ENCODE measurements at places on chromosomes 7 and 10.

- DNase-seq, result no peak
These were observed 55.7 kb upstream of the SRPK2 start for GRCh38 chr7:105444342-105444987.

DNA sequence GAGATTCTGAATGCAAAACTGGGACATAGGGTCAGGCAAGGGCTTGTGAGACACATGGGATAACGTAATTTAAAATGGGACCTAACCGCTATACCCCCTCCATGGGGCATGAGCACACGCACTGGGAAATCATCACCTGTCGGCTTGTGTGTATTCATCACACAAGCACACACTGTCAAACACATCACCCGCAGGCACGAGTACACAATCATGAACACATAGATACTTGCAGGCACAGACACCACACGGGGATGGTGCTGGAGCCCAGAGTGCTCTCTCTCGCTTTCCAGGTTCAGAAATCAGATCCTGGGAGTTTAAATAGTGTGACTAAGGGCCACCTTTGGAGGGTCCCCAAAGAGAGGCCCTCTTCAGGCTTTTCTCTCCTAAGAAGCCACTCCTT is 19.6 kb upstream of the TLX1 start:
- no peak for DNase-seq

DNA sequence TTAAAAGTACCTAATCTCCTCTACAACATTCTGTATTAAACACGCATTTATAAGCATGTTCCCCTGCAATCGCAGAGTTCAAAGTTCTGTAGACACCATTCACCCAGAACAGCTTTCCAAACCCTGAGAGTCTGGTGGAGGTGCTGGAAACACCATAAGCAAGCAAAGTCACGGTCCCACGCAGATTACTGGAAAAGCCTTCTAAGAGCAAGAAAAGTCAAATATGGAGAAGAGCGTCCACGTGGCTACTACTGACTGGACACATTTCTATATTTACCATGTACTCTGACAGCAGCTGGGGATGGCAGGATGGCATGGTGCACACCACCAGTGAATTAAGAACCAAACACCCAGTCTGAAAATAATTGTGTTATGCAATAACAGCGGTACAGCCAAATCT is 97.7 kb downstream of the PARD3 start:
- no peak for DNase-seq

DNA sequence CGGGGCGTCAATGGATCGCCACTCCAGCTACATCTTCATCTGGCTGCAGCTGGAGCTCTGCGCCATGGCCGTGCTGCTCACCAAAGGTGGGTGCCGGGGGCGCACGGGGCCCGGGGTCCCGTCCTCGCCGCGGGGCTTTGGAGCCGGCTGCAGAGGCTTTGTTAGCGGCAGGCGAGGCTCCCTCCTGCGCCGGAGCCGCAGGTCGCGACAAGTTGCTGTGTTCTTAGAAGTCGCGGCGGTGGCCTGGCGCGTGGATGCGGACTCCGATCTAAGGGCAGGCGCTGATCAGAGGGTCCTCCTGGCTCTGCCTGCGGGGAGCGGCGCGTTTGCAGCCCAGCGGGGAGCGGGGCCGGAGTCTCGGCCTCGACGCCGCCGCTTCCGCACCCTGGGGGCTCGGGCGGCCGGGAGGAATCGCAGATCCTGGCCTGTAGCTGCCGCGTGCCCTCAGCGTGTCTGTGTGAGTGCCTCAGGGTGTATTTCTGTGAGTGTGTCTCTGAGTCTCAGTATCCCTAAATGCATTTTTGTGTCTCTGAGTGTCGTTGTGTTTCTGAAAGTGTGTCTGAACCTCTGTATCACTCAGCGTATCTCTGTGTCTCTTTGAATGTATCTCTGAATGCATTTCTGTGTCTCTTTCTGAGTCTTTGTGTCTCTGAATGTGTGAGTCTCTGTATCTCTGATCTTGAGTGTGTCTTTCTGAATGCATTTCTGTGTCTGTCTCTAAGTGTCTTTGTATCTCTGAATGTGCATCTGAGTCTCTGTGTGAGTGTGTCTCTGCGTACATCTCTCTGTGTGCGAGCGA is 766 bp downstream of the BAMBI start:
- DNase-seq, result no peak

DNA sequence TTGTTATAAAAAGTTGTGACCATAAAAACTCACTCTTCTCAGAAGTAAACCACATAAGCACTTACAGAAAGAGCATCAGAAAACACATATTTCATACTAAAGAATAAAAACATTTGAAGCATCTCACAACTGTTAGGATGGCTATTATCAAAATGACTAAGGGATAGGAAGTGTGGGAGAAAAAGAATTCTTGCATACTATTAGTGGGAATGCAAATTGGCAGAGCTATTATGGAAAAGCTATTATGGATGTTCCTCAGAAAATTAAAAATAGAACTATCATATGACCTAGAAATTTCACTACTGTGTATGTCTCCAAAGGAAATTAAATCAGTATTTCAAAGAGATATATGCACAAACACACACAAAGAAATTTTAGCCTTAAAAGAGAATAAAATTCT is 25.2 kb upstream of the POT1 start:
- no peak for DNase-seq

DNA sequence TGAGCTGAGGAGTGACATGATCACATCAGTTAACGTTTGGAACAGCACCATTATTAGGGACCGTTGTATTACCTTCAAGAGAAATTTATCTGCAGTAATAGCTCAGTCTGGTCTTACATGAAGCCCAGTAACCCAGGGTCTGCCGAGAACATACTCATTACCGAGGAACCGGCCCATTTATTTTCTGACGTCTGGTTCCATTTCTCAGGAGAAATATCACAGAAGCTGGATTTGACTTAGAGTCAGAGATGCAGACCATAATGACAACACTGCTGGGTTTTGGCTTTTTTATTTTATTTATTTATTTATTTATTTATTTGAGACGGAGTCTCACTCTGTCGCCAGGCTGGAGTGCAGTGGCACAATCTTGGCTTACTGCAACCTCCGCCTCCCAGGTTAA is 163.1 kb downstream of the CCDC3 start:
- peak; percentile 22 for DNase-seq

DNA sequence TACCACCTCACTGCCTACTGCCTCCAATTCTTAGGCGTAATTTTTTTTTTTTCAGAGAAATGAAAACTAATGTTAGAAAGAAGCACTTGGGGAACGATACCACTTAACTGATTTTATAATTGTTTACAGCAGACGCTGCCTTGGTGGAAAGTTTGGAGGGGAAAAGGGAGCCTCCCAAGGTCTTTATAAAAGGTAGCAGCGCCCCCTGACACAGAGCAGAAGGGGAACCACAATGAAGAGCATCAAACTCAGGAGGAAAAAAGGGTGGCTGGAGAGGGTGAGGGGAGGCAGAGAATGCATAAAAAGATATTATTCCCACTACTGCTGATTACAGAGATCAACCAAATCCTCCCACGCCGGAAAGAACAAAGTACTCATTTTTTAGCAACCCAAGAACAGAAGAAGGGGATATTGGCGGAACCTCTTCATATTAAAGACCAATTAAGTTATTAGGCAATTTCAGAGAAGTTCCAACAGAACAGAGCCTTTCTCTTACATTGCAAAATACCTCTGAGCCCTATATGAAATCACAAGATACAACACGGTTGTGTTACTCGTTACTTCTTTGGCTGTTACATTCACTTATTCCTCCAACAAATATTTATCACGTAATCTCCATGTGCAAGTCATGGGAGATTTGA is 135.8 kb downstream of the TEX36 start:
- no peak for DNase-seq

- DNase-seq, result no peak
These were observed 2.5 kb downstream of the LBX1 start for GRCh38 chr10:101226491-101227428.

- DNase-seq, result no peak
These were observed 135.8 kb upstream of the NPS start for GRCh38 chr10:127413326-127413725.

DNA sequence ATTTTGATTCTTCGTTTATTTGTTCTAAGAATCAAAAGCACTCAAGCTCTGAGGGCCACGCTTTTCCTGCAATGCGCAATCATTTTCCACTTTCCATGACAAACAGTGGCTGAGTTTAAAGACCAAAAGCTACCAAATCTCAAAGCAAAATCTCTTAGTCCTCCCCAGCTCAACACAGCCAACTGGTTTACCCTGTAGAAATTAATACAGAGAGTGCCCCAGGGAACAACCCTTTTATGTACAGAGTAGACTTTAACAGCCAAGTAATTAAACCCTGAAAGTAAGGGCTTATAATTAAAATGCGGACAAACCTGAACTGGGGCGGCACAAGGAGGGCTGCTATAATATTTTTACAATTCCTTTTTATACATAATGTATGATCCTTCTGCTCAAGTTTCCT is 53.2 kb downstream of the FAM53B start:
- no peak for DNase-seq

DNA sequence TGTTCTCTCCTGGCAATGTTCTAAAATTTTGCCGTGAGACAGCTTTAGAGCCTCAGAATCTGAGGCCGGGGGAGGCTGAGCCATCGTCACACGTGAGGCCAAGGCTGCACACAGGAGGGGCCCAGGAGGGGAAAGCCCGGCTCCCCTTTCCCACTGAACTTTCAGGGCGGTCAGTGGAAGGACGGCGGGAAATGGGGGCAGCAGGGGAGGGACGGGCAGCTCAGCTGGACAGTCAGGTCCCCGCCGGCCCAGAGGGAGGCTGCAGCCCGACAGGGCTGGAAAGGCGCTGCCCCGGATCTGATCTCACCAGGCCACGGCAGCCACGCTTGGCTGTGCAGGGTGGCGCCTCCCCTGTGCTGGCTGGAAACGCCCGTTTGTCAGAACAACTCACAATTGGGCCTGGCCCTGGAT is 43.3 kb upstream of the ADGRA1 start:
- no peak for DNase-seq

GRCh38 chr7:101125989-101126650 is 784 bp upstream of the SERPINE1 start:
- peak; percentile 92 for DNase-seq

GRCh38 chr10:23478570-23478969 is 39.7 kb downstream of the OTUD1 start:
- DNase-seq, result no peak
